ENCODE measurements at places on chromosomes 7 and 10.

- no peak for DNase-seq
Measured at GRCh38 chr7:93981480-93981874, 22.7 kb downstream of the BET1 start.

DNA sequence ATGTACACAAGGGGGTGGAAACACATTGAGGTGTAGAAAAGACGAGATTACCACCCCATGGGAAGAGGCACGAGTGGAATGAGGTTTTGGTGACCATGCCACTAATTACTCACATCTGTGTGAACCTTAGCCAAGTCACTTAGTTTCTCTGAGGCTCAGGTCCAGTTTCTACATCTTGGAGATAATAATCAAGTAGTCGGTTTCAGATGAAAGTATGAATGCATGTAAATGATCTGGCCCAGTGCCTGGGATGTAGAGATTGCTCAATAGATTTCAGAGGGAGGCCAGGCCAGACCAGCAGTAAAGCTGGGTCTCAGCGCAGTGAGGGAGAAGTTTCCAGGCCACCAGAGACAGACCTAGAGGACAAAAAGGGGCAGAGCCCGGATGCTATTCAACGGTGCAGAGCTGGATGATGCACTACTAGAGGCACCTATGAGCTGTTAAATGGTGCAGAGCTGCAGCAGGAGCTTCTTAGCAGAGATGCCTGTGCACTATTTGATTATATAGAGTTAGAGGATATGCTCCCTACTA, 725.1 kb downstream of the GRID1 start:
- no peak for DNase-seq

GRCh38 chr10:116774728-116775151, 32.4 kb upstream of the HSPA12A start:
- no peak for DNase-seq

GRCh38 chr7:84251277-84251781, 56.7 kb upstream of the SEMA3A start:
- no peak for DNase-seq

- DNase-seq, result no peak
Measured at GRCh38 chr10:11397980-11398580, 213.4 kb downstream of the USP6NL start.

DNA sequence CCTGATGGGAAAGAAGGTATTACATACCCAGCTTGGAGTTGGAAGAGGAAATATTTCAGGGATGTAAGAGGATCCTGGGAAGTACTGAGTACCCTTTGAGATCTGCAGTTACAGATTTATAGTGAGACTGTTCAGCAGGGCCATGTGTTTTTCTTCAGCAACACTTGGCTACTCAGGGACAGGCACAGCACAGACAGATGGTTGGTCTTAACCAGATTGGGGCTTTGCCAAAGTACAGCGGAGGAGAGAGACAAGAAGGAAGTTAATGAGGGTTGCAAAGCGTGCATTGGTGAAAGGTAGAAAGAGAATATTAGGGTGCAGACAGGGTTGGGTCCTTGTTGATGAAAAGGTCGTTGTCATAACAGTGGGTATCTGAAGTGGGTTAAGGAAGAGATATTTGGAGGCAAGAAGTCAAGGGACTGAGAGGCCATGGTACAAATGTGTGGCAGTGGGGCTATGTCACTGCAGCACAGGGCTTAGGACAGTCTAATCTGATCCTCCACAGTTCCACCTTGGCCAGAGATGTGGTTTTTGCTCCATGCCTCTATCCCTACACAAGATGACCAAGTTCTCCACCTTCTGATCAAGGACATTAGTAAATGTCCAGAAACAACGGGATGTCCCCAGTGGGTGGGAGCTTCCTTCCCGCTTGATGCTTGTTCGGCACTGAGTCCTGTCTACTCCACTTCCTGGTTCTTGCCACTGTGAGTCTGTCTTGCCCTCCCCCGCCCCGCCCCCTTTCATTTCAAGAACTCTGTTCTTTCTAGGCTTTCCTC, 18.9 kb upstream of the DNAJC1 start:
- DNase-seq, result peak; percentile 61

- DNase-seq, result no peak
Measured at GRCh38 chr10:9096288-9096687, 1041.8 kb downstream of the GATA3 start.

- no peak for DNase-seq
Measured at GRCh38 chr10:60167050-60167449, 222.6 kb downstream of the ANK3 start.

DNA sequence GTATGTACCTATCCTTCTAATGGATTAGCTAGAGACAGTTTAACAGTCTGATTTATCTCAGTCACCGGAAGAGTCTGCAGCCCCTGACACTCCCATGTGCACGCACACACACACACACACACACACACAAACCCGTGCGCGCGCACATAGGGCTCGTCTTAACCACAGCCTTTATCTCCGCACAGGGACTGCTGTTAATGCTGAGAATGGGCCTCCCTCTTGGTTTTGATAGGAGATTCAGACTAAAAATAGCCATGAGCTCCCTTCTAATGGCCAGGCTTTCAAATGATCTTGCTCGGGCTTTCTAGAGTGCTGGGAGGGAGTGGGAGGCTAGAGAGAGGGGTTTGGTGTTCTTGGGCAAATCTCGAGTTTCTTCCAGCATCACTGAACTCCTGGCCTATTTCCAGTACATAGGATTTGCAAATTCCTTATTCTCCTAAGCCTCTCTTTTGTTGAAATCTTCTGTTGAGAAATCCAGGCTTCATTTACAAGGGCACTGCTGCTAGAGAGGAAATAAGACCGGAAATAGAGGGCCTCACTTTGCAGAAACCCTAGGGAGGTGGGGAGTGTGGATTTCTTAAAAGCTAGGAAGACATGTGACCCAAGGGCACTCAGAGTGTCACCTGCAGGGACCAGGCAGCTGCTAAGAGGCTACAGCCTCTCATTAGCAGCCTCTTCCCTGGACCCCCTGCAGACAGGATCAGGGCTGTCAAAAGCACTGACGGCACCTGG, 2.4 kb downstream of the TMEM72 start:
- DNase-seq, result no peak

DNA sequence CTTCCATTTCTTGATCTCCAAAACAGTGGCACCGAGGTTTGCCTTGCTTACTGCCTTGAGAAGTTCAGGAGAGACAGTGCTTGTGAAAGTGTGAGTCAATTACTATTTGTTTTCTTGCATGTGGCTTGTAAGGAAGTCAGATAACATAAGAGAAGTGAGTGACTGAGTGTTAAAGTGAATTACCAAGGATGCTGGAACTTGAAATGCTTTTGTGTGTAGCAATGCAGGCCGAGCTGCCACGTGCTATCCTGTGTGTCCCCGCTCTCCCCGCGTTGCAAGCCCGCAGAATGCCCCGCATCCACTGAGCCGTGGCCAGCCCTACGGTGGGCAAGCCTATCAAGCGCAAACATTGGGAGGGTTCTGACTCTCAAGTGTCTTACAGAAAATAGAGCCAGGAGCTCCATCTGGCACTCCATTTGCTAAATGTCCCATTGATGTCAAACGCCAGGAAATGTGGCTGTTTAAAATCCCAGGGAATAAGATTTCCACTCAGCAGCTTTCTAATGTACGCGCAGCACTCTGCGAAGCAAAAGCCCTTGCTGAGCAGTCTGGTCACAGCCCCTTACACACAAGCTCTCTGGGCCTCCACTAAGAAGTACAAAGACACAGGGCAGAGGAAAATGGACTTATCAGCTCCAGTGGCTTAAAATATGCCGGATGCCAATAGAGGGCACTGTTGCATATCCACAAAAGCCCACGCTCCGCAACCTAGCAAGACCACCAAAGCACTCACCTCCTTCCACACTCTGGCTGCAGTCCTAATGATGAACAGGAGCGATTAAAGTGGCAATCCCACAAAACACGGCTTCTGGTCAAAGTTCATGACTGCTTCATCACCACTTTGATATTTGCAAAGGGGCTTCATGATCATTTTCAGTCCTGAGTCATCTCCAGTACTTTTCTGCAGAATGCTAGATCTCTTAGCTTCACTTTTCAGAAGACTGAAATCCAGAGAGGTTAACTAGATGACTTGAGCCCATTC, 158.0 kb upstream of the ITGB1 start:
- DNase-seq, result peak; percentile 76

DNA sequence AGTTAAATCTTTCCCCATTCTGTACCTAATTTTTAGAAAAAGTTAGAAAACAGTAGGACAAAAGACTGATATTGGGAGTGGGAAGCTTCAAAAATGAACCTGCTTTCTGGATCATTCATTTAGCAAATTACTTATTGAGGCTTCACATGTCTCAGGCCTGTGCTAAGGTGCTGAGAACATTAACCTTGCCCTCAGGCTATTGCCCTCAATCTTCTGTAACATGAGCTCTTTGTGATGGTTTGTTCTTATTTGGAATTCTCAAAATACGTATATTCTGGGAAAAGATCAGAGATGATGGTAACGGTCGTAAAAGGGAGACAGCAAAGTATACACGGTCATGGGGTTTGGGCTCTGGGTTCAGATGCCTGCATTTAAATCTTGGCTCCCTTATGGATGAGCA, 39.5 kb upstream of the PRKG1 start:
- no peak for DNase-seq

DNA sequence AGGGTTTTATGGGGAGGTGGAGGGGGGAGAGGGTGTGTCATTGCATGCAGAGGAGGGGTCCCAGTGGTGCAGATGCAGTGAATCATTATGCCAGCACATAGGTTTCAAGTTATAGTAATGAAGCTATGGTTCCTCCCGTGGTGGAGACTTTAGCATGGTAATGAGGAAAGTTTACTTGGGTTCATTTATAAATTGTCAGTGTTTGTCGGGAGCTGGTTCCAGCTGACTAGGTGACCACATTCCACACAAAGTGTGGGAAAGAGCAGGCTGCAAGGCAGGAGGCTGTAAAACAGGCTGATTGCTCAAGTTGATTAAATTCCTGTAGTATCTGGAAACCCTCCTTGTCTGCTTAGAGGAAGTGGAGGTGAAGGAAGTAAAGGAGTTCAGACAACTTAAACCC, 78.9 kb downstream of the SRI start:
- DNase-seq, result no peak

DNA sequence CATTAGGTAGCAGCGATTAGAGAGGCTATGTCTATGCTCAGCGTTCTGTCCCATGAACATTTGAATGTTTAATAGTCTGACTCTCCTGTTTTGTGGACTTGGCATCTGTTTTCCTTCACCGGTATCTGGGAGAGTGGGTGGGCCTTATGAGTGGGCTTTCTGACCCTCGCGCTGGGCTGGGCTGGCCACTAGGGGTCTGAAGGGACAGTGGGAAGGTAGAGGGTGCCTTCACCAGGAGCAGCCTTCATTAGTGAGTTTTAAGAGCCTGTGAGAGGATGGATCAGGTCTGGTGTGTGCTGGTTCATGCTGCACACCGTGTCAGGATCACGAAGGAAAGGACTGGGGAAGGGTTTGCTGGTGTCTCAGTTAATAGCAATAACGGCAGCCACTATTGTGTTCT, 33.4 kb downstream of the DCLRE1A start:
- DNase-seq, result no peak

- no peak for DNase-seq
Measured at GRCh38 chr7:1078985-1079384, 8.9 kb upstream of the GPER1 start.

GRCh38 chr10:60508831-60509230, 119.2 kb upstream of the ANK3 start:
- DNase-seq, result no peak

DNA sequence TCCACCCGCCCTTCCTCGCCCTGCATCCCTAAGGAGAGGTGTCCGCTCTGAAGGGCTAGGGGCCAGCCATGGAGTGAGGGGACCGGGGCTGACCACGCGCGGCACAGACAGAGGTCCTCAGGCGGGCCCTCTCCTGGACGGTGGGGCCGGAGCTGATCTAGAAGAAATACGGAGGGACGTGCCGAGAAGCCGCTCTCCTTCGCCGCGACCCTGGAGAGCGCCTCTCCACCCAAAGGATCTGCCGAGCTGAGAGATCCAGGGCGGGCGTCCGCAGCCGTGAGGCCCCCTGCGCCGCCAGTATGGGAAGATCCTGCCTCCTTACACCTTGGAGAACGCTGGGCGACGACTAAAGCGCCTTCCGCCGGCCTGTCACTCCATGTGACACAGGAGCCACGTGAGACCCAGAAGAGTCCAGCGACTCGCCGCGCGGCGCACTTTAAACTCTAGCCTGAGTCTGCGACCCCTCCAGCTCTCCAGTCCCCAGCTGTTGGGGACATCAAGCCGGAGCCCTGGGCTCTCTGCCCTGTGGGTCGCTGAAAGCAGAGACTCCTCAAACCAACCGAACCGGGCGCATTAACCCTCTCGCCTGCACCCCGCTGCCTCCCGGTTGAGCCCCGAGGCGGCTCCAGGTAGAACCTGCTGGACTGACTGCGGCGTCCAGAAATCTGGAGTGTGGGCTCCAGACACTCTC, 1.5 kb upstream of the SFMBT2 start:
- DNase-seq, result no peak

- DNase-seq, result no peak
Measured at GRCh38 chr7:36198854-36199266, 45.8 kb downstream of the EEPD1 start.

DNA sequence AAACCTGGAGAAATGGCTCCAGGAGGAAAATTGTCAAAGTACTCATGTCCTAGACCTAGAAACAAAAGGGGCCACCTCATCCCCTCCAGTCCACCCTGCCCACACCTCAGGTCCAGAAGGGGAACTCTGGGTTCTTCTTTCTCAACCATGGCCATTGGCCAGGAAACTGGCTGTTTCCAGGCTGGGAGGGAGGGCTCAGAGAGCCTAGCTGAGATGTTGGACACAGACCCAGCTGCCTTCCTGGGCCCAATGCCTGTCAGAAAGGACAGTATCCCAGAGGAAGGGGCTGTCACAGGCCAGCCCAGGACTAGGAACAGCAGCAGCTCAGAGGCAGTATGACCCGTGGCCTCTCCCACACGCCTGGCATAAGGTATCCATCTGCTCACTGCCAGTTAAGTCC, 9.6 kb downstream of the GRID1 start:
- DNase-seq, result no peak

DNA sequence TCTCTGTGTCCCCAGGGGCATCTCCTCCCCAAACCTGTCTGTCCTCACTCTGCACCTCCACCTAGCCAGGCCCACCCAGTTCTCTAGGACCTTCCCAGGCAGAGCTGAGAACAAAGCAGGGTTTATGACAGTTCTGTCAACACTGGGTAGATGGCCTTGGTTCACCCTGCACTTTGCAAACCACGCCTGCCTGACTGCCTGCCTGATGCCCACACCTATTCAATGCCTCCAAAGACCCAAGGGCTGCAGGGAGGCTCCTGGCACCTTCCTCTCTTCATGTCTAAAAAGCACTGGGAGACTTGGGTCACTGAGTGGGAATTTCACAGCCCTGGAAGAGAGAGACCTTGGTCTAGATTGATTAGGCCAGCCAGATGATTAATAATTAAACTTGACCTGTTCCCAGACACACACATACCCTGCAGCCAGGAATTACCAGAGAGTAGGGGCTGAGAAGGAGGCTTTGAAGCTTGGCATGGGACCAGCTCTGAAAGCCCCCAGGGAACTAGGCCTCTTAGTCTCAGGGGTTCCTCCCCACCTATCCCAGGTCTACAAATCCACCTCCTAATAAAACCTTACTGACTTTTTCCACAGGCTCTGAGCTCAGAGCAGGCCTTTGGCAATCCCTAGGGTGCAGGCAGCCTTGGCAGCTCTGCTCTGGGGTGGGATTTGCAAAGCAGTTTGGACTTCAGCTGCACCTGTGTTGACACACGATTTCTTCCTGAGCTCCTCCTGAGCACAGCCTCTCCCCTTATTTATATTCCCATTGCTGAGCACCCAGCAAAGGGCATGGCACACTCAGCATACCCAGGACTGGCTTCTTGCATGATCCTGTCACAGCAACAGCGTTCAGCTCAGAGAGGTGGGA, 25.7 kb upstream of the PDCD4 start:
- no peak for DNase-seq

- peak; percentile 59 for DNase-seq
Measured at GRCh38 chr7:101856473-101857357, 39.3 kb downstream of the CUX1 start.

GRCh38 chr7:155745737-155746136, 66.5 kb downstream of the SHH start:
- DNase-seq, result no peak

All from NCI-H524 treated with DMSO at 0.1 percent for 48 hours (cell line).